ENCODE measurements at places on chromosomes 12 and 14.

- no peak for DNase-seq
Measured at GRCh38 chr14:39472078-39472477, 39.8 kb upstream of the FBXO33 start.

- no peak for DNase-seq
Measured at GRCh38 chr14:68879841-68880575, 87.1 kb upstream of the ZFP36L1 start.

GRCh38 chr14:73829526-73830431 is 21.9 kb upstream of the PTGR2 start:
- no peak for DNase-seq

GRCh38 chr14:24879661-24880386 is 170.1 kb downstream of the STXBP6 start:
- no peak for DNase-seq

GRCh38 chr14:89534902-89535685 is 118.1 kb upstream of the FOXN3 start:
- no peak for DNase-seq

- no peak for DNase-seq
Measured at GRCh38 chr14:38127356-38127755, 80.3 kb upstream of the SSTR1 start.

- no peak for DNase-seq
Measured at GRCh38 chr12:89932954-89933353, 224.3 kb upstream of the ATP2B1 start.

GRCh38 chr14:84375235-84375634 is 1154.7 kb upstream of the FLRT2 start:
- DNase-seq, result no peak

- DNase-seq, result no peak
Measured at GRCh38 chr12:71461787-71462328, 22.3 kb downstream of the LGR5 start.

GRCh38 chr14:59013672-59014298 is 174.7 kb upstream of the DAAM1 start:
- no peak for DNase-seq

- DNase-seq, result no peak
Measured at GRCh38 chr12:15712823-15713660, 76.1 kb downstream of the EPS8 start.

- no peak for DNase-seq
Measured at GRCh38 chr14:93884950-93885349, 42.2 kb upstream of the FAM181A start.

GRCh38 chr14:75294649-75295033 is 16.0 kb downstream of the FOS start:
- no peak for DNase-seq

DNA sequence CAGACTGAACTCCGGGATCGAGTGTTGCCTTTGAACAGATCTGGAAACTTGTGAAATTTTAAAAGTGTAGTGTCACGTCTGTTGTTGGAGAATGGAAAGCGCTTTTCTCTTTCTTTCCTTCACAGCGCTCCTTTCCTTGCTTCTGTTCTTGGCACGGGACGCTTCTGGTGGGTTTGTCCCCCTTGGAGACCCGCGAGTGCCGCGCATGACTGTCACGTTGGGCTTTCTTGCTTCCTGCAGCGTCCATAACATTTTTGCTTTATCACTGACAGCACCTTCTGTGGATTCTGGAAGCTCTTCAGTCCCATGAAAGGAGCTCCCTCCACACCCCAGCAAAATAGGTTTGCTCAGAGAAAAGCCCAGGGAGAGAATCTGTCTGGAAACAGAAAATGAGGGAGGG is 193.0 kb upstream of the TMEM132C start:
- no peak for DNase-seq

GRCh38 chr14:20350860-20351259 is 7.4 kb downstream of the PARP2 start:
- DNase-seq, result no peak

DNA sequence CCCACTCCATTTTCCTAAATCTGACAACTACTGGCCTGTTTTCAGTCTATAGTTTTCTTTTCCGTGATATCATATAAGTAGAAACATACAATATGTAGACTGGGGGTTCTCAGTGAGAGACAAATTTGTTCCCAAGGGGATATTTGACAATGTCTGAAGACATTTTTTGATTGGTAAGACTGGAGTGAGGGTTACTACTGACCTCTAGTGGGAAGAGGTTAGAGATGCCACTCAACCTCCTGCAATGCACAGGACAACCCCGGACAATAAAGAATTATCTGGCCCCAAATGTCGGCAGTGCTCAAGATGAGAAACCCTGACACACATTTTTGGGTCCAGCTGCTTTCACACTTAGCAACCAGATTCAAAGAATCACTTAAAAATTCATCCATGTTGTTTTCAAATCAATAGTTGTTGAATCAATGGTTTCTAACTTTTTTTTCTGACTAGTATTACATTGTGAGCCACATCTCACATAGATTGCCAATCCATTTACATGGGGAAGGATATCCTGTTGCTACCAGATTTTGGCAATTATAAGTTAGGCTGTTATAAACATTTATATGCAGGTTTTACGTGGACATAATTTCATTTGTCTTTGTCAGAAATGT is 307.1 kb downstream of the RPL10L start:
- no peak for DNase-seq

DNA sequence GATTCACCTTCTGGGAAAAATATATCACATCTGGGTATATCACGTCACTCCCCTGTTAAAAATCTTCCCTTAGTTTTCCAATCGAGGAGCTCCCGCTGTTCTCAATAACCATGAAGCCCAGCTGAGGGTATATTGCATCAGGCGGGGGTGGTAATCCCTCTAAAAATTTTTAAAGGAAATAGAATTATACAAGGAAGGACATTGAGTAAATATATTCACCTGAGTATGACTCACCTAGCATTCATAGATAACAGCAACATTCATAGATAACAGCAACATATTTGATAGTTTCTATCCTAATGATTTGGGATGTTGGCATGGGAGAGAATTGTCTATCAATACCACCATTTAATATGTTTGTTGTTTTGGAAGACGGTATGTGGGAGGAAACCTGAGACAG is 473.6 kb downstream of the RMST start:
- DNase-seq, result no peak

GRCh38 chr12:115207216-115207915 is 523.4 kb upstream of the TBX3 start:
- no peak for DNase-seq

- DNase-seq, result no peak
Measured at GRCh38 chr12:7542046-7542445, 38.5 kb upstream of the CD163 start.

- no peak for DNase-seq
Measured at GRCh38 chr14:58354808-58355207, 40.9 kb upstream of the TOMM20L start.

DNA sequence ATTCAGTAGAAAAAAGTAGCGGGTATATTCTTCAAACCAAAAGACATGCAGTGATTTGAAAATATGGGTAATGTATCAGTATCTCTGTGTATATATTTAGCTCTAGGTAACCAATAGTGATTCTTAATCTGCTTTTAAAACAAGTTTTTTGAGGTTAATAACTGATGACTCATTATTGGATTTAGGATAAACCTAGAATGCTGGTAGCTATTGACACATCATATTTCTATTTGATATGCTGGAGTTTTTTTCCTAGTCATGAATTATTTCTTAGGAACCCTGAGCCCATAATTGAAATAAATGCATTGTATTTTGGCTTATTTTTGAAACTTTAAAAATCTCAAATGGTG is 15.5 kb downstream of the ARF6 start:
- DNase-seq, result no peak

DNA sequence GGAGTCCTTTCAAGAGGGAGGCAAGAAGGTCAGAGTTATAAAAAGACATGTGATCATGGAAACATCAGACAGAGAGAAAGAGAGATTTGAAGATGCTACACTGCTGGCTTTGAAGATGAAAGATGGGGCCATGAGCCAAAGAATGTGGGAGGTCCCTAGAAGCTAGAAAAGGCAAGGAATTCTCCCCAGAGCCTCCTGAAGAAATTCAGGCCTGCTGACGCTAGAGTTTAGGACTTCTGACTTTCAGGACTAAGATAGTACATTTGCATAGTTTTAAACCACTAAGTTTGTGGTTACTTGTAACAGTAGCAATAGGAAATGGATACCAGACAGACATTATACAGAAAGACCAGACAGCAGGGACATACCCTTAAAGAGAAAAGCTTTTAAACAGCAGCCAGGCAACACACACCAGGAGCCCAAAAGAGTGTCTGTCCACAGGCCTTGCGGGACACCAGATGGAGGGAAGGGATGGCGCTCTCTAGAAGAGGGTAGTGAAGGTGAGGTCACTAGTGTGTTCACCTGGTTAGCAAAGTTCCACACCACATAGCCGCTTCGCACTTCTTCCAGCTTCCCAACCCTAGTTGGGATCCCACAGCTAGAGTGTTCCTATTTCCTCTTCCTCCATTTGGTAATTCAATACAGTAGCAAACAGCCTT is 29.7 kb upstream of the CEBPE start:
- no peak for DNase-seq

- DNase-seq, result no peak
Measured at GRCh38 chr12:112182499-112182898, 57.1 kb downstream of the TRAFD1 start.

GRCh38 chr12:124837958-124838803 is 25.5 kb downstream of the SCARB1 start:
- no peak for DNase-seq

DNA sequence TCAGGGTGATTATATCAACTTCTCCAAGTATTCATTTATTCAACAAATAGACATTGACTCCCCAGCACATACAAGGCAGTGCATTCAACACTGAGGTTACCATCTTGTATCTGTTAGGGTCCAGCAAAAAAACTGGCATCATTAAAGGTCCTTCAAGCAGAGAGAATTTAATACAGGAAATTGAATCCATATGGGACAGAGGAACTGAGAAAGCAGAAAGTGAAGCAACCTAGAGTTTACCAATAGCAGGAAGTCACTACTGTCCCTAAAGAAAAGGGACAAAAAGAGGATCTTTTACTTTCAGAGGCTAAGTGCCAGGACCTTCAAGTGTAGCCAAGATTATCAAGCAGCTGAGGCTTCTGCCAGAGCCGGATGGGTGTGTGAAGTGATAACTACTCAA is 237.8 kb upstream of the TBX3 start:
- no peak for DNase-seq

DNA sequence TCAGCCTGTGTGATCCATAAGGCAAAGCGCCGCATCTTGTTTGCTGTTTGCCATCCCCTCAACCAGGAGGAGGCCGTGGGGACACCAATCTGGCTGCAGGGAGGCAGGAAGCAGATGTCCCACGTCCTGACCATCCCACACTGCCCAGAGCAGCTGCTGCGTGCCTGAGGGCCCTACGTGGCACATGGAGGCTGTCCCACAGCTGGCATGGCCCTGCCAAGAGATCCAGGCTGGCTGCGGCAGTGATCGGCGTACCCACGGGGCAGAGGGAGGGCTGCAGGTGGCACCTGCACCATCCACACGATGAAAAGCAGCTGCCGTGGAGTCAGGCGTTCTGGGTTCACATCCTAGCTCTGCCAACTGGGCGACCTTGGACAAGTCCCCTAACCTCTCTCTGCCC is 42.0 kb downstream of the NCOR2 start:
- no peak for DNase-seq

GRCh38 chr12:129145381-129145780 is 292.1 kb downstream of the GLT1D1 start:
- no peak for DNase-seq

DNA sequence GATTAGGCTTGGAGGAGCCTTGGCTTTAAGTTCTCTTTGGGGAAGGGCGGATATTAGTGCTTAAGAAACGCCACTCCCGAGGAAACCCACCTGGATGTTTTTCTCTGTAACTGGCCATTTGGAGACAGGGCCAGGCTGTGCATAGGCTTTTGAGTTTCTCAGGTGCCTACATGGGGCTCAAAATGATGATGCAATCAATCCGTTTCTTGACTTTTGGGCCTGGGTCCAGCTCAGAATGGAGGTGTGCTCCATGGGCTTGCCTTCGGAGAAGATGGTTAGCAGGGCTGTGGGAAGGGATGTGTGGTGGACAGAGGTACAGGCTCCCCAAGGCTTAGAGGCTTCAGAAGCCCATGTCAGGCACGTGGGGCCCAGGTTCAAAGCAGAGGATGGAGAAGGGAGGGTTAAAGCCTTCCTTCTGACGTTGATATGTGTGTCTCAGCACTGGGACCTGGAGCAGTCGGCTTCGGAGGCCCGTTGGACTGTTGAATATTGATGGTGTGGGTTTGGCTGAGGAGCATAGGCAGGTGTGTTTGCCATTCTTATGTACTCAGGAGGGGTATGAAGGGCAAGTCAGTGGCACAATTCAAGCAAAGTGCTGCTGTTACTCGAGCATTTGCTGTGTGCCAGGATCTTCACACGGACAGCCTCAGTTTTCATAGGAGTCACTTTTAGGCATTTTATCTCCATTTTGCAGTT is 82.8 kb downstream of the SLC25A47 start:
- DNase-seq, result no peak

DNA sequence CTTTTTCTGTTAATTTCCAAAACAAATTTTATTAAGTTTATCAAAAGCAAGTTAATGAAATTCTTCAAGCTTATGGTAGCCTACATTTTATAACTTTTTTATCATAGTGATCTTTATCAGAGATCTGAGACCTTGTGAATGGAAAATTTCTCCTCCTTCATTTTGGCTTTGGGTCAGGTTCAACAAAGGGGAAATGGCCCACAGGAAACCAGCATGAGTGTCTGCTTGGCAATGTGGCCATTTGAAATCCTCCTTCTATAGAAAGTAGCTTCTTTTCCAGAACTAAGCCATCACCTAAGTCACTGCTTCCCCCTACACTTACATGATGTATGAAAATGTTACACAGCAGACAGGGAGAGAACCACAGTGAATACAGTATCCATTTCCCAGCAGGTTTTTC is 1.6 kb downstream of the RHOJ start:
- DNase-seq, result no peak

DNA sequence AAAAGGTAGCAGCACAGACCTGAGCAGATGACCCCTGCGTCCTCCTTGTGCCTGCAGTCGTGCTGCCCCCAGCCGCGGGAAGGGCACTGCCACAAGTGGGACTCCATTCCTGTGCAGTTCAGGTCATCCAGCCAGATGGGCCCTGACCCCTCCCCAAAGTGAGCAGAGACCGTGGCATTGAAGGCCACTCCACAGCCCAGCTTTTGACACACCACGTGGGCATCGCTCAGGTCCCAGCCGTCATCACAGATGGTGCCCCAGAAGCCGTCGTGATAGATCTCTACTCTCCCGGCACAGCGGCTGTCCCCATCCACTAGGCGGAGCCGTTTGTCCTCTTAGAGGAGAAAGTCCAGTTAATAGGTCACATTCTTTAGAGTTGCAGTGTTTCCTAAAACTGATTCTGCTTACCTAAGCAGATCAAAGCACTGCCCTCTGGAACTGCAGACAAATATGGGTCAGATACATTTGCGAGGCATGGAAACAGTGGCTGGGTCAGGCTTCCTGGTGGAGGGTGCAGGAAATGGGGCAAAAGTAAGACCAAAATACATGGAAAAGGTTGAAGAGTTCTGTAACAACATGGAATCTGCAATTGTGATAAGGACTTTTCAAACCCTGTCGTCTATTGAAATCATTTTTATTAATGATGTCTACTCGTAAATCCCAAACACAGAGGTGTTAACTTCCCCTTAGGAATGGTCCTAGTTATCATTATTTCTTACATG is 69.4 kb downstream of the CD163L1 start:
- DNase-seq, result no peak

GRCh38 chr14:90658541-90658967 is 157.7 kb downstream of the TTC7B start:
- DNase-seq, result no peak

- DNase-seq, result no peak
Measured at GRCh38 chr12:90174198-90174510, 465.5 kb upstream of the ATP2B1 start.
